ENCODE measurements at places on chromosomes 11 and 22.
A peak's percentile ranks its signal among the peaks of the same experiment; 100 is the strongest.

GRCh38 chr11:35516403-35516802 lies 9.0 kb downstream of the PAMR1 start:
- no peak for DNase-seq

GRCh38 chr11:35856756-35857155 lies 87.1 kb upstream of the LDLRAD3 start:
- DNase-seq, result peak; percentile 94

DNA sequence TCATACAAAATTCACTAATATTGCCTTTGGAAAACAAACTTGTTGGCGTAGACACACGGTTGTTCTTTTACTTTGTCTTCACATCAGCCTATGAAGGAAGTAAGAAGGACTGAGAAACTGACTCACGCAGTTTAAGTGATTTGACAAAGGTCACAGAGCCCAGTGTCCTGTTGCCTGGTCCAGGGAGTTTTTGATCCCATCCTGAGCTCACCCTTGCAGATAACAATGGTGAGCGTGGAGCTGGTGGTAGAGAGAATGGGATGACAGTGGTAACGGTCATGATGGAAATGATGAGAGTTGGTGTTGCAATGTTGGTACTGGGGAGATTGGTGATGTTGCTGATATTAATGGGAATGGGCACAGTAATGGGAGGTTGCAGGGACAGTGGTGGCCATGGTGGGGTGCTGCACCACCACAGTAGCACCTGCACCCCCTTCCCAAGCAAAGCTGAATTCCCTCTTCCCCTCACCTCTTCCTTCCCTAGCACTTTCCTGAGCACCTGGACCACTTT lies 22.0 kb downstream of the CREB3L1 start:
- DNase-seq, result no peak

DNA sequence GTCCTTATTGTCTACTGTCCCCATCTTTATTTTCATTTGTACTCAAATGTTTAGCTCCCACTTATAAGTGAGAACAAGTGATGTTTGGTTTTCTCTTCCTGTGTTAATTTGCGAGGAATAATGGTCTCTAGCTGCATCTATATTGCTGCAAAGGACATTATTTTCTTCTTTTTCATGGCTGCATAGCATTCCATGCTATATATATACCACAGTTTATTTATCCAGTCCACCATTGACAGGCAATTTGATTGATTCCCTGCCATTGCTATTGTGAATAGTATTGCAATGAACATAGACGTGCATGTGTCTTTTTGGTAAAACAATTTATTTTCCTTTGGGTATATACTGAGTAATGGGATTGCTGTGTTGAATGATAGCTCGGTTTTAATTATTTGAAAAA lies 1545.8 kb upstream of the RAG2 start:
- no peak for DNase-seq

GRCh38 chr11:2446590-2447252 lies 1.9 kb downstream of the KCNQ1 start:
- DNase-seq, result no peak
